IPS-NIHi11 (cell line): ENCODE measurements at places on chromosomes 5 and 9.

GRCh38 chr5:110105692-110106091, 416.0 kb downstream of the MAN2A1 start:
- no peak for DNase-seq

DNA sequence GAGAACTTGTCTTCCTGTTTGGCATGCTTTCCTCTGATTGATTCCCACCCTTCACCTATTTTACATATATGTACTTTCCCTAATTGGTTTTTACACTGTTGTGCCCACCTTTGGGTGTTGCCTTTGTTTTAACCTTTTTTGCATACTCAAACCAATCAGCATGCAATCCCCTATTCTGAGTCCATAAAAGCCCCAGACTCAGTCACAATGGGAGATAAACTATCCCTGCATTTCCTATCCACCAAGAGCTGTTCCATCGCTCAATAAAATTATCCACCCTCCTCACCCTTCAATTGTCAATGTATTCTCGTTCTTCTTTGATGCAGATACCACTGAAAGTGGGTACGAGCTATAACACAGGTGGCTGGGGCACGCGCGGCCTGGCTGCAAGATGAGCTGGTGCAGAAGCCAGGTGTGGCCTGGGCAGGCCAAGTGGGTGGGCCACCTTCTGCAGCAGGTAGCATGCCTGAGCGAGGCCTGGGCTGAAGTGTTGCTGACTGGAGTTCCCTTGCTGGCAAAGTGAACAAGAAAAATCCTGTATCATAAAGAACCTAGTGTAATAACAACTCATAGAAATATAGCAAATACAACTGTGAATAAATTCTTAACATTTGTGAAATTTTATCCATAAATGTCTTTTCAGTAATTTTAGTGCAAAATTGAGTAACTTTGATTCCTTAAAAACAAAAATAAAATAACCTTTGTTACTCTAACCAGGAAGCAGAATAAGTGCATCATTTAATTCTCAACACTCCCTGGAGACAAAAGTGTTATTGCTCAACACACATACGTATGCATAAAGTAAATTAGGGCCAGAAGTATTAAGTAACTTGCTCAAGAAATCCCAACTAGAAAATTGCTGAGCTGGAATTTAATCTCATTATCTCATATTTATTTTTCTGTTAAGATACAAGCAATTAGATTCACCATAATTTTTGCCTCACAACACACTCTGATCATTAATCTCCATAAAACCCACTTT, 685.3 kb upstream of the EDIL3 start:
- no peak for DNase-seq

DNA sequence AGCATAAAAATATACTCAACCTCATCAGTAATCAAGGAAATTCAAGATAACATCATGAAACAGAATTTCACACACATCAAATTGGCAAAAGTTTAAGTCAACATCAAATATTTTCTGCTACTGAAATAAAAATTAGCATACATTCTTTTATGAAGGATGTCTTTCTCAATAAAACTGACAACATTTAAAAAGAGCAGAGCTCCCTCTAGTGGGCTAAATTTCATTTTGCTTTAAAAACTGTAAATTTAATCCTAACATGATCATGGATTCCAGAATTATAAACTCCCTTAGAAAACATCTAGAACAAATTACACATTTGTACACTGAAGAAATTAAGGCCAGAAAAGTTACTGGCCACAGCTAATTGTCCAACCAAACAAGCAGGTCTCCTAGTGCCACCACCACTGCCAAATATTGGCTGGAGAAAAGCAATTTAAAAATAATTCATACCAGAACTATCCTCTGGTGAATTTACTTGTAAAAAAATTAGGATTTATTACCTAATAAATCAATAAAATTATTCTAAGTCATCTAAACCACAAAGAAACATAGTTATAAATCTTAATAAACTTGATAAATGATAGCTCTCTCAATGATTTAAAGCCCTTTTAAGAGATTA, 31.2 kb downstream of the DEPDC1B start:
- no peak for DNase-seq

GRCh38 chr9:92749071-92749933, 15.3 kb downstream of the BICD2 start:
- no peak for DNase-seq

DNA sequence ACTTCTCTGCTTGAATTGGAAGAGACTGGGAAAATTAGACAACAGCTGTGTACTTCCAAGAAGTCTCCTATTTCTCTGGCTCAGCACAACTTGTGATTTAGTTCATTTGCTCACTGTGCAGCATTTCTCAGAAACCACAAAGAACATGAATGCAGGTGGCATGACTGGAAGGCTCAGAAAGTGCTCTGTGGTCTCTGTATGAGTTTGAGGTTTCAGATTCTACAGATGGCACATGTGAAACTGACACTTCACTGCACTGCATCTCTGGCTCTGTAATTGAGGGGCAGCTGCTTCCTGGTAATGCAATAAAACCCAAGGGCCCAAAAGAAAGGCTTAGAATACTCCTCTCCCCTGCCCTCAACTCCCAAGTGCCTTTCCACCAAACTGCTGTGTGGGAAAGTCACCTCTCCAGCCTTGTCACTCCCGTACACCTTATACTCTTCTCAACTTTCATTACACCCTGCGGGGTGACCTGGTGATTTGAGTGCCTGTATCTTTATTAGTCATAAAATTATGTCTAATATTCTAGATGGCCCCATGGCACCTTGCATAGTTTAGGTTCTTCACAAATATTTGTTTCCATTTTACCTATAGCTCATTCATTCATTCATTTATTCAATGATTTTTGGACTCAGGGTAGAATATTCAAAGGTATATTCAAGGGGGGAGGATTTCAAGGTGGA, 82.5 kb downstream of the ESM1 start:
- no peak for DNase-seq

GRCh38 chr9:86287013-86287412, 4.7 kb upstream of the ISCA1 start:
- DNase-seq = peak; percentile 29
